ENCODE measurements at places on chromosomes 7 and 10.
A peak's percentile ranks its signal among the peaks of the same experiment; 100 is the strongest.

DNA sequence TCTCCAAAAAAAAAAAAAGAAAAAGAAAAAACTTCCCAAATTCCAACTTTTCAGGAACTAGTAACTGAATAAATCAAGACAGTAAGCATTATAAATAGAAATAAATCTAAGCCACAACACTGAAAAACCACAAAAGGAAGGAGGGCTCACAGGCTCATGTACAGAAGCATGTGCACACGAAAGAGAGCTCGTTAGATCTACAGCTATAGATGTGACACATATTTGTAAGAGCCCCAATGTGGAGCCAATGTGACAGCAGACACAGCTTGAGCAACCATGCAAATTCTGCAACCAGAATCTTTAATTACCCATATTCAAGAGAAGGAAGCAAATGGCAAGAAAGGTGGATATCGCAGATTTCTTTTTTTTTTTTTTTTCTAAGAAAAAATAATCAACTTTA, 94.7 kb downstream of the SORBS1 start:
- DNase-seq: no peak

- no peak for DNase-seq
Observed at GRCh38 chr7:22584179-22584578, 84.2 kb upstream of the STEAP1B start.

- DNase-seq: no peak
Observed at GRCh38 chr7:102099474-102099873, 187.2 kb upstream of the SH2B2 start.

GRCh38 chr7:151895008-151895630, 18.2 kb upstream of the PRKAG2 start:
- no peak for DNase-seq

GRCh38 chr10:591646-592045, 97.8 kb downstream of the DIP2C start:
- no peak for DNase-seq

GRCh38 chr10:97572214-97572989, at the start of gene ANKRD2:
Gene ANKRD2, plus strand, starts transcription at chr10:97572779. Its CDS starts 10 bp downstream, at chr10:97572789.
- peak; percentile 51 for DNase-seq

Measured in immature natural killer cell (primary cell).